ENCODE measurements at places on chromosomes 1 and 21. TPM values are rescaled to one million over a fixed set of nuclear protein-coding genes. Genes with fewer than 3 reads are reported as not detected.

DNA sequence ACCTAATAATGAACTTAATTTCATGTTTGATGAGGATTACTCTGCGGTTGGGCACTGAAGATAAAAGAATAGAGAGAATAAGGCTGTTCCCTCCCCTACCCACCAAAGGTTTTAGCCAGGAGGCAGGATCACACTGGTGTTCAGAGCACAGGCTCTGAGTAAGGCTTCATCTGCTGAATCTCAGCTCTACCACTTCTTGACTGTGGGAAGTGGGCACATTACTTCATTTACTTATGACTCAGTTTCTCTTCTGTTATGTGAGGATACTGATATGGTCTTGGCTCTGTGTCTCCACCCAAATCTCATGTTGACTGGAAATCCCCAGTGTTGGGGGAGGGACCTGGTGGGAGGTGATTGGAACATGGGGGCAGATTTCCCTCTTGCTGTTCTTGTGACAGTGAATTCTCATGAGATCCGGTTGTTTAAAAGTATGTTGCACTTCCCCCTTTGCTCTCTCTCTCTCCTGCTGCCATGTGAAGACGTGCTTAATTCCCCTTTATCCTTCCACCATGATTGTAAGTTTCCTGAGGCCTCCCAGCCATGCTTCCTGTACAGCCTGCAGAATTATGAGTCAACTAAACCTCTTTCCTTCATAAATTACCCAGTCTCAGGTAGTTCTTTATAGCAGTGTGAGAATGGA, 79.7 kb downstream of the SMYD2 start:
- peak; percentile 5 for DNase-seq

GRCh38 chr1:198730952-198731351, 92.1 kb downstream of the PTPRC start:
- DNase-seq: no peak

DNA sequence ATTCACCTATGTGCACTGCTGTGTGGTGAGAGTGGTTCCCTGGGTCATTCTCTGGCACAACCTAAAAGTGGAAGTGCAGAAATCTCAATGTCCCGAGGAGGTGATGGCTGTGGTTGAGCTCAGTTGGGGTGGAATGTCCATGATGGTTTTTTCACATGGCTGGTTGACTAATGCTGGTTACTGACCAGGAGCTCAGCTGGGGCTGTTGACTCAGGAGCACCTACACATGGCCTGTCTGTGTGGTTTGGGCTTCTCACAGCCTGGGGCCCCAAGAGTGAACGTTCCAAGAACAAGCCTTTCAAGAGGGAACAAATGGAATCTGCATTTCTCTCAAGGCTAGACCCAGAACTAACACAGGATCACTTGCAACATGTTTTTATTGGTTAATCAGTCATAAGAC, 6.4 kb upstream of the KANK4 start:
- no peak for DNase-seq

The DMBX1 gene
- 16.6 TPM for total RNA-seq

The KDF1 gene
- total RNA-seq: 17.2 TPM

All from endodermal cell (in vitro differentiated cells).